BJ (cell line): ENCODE measurements at places on chromosomes 3 and 15.

- DNase-seq: no peak
Observed at GRCh38 chr3:126267976-126268615, 87.7 kb upstream of the ALDH1L1 start.

- no peak for DNase-seq
Observed at GRCh38 chr15:93072011-93072410, 17.0 kb downstream of the RGMA start.

DNA sequence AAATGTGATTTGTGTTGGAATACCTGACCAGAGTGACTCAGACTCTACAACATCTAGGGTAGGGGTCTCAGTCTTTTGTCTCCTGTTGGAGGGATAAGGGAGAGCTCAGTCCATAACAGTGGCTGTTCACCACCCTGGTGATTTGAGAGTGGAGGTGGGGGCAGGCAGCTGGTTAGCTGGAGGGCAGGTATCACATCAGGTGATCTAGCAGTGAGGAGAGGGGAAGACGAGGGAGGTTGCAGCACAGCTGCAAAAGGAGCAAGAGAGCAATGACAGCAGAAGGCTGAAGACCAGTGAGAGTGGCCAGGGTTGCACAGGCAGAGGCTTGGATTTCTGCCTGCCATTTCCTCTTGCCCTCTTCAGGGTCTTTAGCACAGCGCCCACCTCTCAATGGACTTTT lies 38.4 kb downstream of the PLCL2 start:
- DNase-seq: no peak

DNA sequence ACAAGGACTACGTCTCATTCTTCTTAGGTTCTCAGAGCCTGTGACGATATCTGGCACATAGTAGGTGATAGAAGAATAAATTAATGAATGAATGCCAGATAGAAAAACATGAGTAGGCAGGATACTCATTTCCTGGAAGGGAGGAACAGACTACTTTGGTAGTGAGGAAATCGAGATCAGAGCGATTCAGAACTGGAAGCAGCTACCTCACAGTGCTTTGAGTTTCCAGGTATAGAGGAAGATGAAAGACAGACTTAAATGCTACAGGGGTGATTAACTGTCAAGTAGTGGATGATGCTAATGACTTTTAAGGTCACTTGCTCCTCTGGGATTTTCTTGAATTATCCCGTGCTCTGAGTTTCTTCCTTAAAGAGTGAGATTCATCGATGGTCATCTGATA lies 951.5 kb upstream of the CFAP20DC start:
- DNase-seq: no peak

DNA sequence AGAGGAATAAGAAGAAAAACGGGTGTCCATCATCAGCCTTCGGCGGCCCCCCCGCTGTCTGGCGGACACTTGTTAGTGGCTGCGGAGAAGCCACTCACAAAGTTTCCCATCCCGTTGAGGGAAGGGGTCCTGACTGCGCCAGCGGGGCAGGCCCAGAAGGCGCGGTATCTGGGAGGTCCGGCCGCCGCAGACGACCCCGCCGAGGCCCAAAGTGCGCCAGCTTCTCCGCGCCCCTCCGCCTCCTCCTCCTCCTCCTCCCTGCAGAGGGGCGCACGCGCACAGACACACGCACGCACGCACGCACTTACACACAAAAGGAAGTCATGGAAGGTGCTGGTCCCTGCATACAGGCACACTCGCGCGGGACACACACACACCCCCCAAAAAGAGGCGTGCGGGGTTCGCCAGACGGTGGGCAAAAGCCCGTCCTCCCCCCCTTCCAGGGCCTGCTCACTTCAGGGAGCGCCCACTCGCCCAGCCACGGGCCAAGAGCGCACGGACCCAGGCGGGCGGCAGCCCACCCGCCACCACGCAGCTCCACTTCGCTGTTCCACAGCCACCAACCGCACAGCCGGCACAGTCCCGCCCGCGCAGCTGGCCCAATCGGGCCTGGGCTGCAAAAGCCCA lies 18.0 kb downstream of the ZNF148 start:
- no peak for DNase-seq

DNA sequence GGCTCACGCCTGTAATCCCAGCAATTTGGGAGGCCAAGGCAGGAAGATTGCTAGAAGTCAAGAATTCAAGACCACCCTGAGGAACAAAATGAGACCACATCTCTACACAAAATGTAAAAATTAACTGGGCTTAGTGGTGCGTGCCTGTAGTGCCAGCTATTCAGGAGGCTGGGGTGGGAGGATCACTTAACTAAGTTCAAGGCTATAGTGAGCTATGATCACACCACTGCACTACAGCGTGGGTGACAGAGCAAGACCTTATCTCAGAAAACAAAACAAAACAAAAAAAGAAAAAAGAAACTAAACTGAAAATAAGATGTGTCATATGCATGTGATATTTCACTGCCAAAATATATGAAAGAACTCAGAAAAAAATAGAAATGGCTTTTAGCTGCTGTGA lies 243.3 kb upstream of the CCDC54 start:
- no peak for DNase-seq

DNA sequence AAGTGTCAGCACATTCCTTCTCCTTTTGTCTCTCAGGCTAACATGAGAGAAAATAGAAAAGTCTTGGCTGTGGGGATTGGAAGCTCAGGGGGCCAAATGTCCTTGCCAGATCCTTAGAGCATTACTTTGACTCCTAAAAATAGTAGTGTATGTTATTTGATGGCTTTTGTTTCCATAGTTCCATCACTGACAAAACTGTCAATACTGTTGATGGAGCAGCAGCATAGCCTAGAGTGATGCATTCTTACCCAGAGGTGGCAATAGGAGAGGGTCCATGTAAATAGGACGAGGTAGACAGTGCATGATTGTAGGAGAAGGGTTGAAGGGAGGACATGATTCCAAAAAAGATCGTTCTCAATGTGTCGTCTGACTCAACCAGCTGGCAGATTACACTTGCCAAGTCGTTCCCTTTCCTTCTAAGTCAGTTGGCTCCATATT lies 282.7 kb upstream of the TPRG1 start:
- DNase-seq: no peak

DNA sequence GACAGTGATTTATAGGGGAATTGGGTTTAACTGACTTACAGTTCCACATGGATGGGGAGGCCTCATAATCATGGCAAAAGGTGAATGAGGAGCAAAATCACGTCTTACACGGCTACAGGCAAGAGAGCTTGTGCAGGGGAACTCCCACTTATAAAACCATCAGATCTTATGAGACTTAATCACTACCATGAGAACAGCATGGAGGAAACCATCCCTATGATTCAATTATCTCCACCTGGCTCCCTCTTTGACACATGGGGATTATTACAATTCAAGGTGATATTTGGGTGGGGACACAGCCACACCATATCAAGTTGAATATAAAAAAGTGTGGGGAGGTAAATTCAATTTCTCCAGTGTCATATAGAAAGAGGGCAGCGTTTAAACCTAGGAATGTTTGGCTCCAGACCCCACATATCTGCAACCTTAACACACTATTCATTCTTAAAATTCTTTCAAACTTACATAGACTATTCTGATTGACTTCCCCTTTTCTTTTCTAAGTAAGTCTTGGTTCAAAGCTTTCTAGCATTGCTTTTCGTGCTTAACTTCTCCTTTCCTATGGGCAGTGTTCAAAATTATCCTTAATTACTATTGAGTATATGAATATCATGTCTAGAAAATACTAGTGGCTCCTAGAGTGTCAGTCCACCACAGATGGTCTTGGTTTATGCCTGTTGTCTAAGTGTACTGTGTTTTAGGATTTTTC lies 446.7 kb upstream of the GBE1 start:
- DNase-seq: no peak

GRCh38 chr15:89693696-89694095 lies 3.1 kb downstream of the WDR93 start:
- DNase-seq: no peak

DNA sequence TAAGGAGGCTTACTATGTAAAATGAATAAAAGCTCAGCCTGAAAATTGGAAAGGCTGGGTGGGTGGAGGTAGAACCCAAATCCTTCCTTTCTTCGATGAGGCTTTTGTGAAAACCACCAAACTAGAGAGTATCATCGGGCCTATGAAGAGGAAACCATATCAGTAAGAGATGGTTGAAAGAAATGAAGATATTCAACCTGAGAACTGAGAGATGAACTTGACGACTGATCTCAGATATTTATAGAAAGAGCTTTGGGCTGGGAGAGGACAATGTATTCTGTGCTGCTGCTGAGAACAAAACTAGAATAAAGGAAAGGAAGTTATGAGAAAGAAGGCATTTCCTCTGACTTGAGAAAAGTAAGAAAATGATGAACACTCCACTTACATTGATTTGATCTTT lies 236.6 kb downstream of the KCNH8 start:
- no peak for DNase-seq

GRCh38 chr15:61146091-61146930 lies 82.8 kb downstream of the RORA start:
- DNase-seq: no peak

DNA sequence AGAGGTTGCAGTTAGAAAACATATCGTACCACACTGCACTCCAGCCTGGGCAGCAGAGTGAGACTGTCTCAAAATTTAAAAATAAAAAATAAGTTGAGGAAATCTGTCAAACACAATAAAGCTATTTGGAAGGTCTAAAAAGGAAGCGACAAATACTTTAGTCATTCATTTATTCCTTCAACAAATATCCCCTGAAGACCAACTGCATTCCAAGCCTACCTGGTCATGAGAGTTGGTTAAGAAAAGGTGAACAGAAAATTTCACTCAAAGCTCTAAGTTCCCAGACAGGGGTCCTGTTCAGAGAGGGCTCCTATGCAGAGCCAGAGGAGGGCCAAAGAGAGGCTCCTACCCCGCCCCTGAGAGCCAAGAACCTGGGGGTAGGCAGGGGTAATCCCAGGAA lies 15.4 kb upstream of the PRKAR2A start:
- no peak for DNase-seq

- DNase-seq: no peak
Observed at GRCh38 chr3:159757341-159758060, 231.1 kb upstream of the IL12A start.

DNA sequence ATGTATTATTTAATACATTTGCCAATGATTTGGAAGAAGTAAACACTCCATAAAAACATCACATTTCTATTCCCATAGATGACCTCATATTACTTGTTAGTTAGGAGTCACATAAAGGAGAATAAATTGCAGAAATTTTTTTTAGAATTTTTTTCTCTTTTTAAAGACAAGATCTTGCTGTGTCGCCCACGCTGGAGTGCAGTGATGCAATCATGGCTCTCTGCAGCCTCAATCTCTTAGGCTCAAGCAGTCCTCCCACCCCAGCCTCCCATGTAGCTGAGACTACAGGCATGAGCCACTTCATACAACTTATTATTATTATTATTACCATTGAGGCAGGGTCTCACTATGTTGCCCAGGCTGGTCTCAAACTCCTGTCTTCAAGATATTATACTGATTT lies 12.3 kb upstream of the USP8 start:
- DNase-seq: no peak

GRCh38 chr3:128081226-128081625 lies 29.0 kb downstream of the SEC61A1 start:
- no peak for DNase-seq

- no peak for DNase-seq
Observed at GRCh38 chr3:24503616-24504113, 9.0 kb upstream of the THRB start.

DNA sequence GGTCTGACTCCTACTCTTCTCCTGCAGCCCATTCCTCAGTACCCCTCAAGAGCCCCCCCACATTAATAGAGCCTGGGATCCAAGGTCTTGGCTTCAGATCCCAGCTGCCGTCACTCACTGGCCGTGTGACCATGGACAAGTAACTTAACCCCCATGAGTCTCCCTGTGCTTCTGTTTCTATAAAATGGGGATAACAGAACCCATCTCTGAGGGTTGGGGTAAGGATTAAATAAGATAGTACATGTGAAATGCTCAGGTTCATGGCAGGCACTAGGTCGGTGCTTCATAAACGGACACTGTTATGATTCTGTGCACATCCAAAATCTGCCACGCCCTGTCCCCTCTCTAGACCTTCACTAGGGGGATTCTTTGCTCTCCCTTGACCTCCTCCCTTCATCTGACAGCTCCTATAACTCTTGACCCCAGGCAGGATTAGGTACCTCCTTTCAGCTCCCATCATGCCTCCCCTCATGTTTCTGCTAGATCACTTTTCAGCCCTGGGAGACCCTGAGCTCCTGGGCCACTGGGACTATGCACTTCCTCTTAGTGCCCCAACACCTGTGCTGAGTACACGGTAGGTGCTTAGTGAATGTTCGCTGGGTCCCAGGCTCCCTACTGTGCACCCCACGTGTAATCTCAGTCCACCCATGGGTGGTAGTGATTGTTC lies 1.5 kb downstream of the CAND2 start:
- DNase-seq: no peak

- DNase-seq: no peak
Observed at GRCh38 chr15:78455749-78456148, 17.7 kb downstream of the IREB2 start.

DNA sequence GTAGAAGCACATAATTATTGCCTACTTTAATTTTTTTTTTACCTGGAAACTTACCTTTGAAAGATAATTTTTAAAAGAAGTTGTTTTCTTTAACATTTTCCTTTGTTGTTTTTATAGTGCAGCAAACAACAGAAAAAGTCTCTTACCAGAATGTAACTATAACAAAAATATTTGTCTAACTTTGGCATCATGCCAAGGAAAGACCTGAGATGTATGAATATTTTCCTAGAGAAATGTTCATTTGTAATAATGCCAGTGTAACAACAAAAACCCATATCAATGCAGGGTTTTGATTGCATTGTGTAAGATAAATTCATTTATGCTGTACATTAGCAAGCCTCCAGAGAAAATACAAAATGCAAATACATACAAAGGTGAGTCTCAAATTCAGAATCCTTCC lies 775.7 kb downstream of the SI start:
- no peak for DNase-seq

DNA sequence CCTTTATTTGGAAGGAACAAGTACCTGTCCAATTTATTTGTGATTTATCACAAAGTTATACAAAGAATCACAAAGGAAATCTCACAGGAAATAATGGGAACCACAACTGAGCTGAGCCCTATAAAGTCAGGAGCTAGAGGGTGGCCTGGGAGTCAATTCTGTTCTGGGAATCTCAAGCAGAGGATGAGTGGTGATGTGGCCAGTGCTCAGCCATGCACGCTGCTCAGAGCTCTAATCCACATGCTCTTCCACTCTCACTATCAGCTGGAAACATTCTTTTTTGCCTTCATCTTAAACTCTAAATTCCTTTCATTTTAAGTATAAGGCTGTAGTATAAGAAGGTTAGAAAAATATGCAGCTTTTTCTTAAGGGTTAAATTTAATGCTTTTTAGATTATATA lies 36.6 kb downstream of the UACA start:
- no peak for DNase-seq

GRCh38 chr3:186787642-186788481 lies 4.5 kb downstream of the EIF4A2 start:
- DNase-seq: no peak

- DNase-seq: no peak
Observed at GRCh38 chr3:125069968-125070745, 14.4 kb upstream of the HEG1 start.

- no peak for DNase-seq
Observed at GRCh38 chr3:48650723-48651122, 12.0 kb downstream of the CELSR3 start.
